Dermis microvascular lymphatic vessel endothelial cell (primary cell): ENCODE measurements at places on chromosomes 16 and 17. TPM values are rescaled to one million over a fixed set of nuclear protein-coding genes. Genes with fewer than 3 reads are reported as not detected.

DNA sequence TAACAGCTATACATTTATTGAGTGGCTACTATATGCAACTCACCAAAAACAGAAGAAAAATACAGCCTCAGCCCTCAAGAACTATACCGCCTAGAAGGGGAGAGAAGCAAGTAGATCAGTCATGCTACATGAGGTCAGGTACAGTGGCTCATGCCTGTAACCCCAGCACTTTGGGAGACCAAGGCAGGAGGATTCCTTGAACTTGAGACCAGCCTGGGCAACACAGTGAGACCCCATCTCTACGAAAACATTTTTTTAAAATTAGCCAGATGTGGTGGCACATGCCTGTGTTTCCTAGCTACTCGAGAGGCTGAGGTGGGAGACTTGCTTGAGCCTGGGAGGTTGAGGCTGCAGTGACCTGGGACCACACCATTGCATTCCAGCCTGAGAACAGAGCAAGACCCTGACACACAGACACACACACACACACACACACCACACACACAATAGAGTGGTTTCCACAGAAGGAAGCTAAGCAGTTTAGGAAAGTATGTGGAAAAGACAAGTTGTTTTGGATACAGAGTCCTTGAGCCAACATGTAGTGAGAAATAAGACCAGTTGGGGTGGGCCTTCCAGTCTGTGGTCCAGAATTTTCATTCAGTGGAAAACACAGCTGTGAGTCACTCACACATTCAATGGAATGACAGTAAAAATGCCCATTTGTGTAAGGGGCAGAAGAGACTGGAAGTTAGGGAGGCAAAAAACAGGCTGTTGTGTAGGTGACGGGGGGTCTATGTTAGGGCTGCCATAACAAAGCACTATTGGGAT is 10.7 kb upstream of the SNTB2 start:
- DNase-seq = peak; percentile 29

DNA sequence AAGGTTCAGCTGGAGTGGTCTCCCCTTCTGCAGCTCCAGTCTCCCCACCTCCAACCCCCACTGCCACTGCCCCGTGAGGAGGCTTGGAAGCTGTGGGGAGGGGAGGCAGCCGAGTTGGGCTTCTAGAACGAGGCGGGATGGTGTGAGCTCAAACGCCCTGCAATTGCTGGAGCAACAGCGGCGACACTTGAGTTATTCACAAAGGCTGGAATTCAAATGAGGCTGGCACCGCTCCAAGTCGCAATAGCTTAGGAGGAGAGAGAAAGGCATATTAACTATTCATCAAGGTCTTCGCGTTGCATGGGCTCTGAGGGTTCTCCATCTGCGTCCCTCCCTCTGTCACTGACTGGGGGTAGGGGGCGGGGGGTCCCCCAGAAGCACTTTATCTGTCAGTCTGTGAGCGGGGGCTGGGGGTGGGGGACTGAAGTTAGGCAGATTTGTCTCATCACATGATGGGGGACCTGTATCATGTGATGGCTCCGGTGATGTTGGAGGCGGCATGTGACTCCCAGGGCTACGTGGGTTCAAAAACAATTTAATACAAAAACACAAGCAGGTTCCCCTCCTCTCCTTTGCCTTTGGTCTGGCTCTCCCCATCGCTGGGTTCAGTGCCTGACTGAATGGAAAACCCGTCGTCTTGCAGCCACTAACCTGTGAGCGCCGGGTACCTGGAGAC is 70.5 kb downstream of the RBBP6 start:
- peak; percentile 60 for DNase-seq

DNA sequence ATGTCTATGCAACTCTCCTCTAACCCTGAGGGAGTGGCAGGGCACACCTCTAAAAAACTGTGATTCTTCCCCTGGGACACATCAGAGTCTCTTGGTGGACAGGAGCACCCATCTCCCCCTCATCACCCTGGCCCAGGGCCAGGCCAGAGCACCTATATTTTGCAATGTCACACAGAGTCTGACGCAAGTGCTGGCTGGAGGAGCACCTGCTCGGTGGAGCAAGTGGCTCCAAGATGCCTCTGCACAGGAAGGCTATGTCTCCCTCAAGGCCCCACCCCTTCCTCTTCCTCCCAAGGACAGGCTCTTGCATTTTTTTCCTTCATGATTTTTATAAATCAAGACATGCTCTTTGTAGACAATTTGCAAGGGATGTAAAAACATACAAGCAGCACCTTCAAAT is 13.3 kb downstream of the SNN start:
- no peak for DNase-seq

DNA sequence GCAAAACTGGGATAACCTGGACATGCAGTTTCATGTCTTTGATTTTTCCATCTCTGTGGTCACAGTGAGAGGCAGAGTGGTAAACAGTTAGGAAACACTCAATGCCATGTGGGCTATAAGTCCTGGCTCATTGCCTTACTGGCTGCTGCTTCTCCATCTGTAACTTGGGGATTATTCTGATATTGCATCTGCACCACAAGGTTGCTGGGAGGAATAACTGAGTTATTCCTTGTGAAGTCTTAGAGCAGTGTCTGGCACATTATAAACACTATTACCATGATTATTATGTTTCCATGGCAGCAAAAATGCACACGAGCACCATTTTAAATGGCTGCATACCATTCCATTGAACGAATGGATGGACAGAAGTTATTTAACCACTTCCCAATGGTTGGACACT is 111.7 kb upstream of the CDH5 start:
- no peak for DNase-seq

DNA sequence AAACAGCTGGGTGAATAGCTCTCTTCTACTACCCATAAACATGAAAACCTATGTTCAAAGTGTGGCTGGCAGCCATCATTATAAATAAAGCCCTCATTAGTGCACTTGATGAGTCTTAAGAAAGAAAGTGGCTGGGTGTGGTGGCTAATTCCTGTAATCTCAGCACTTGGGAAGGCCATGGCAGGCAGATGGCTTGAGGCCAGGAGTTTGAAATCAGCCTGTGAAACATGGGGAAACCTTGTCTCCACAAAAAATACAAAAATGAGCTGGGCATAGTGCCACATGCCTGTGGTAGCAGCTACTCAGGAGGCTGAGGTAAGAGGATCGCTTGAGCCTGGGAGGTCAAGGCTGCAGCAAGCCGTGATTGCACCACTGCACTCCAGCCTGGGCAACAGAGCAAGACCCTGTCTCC is 28.3 kb upstream of the APPBP2 start:
- DNase-seq = no peak

RTN4RL1 gene
- 0.25 and 0.26 TPM in 2 replicates for total RNA-seq

LDHD gene
- 0.39 and 1.0 TPM in 2 replicates for total RNA-seq

REXO5 gene
- total RNA-seq = 2.7 and 2.9 TPM in 2 replicates
